Nephron progenitor cell (in vitro differentiated cells): ENCODE measurements at places on chromosomes 5 and 9.

DNA sequence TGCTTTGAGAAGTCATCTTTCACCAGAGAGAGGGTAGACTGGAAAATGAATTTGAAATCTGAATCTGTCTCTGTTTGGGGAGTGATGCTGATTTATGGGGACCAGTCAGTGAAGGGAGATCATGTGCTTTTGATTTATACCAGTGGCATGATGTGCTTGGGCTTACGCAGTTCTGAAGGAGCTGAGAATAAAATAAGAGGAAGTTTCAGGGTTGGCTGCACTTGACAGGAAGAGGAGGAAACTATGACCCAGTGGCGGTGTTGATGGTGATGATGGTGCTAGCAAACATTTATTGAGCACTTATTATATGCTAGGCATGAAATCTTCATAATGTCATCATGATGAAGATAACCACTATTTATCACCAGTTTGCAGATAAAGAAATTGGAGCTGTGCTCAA, 136.4 kb upstream of the GLRA1 start:
- DNase-seq = no peak

- DNase-seq = no peak
Observed at GRCh38 chr9:107024193-107024592, 161.2 kb downstream of the ZNF462 start.

DNA sequence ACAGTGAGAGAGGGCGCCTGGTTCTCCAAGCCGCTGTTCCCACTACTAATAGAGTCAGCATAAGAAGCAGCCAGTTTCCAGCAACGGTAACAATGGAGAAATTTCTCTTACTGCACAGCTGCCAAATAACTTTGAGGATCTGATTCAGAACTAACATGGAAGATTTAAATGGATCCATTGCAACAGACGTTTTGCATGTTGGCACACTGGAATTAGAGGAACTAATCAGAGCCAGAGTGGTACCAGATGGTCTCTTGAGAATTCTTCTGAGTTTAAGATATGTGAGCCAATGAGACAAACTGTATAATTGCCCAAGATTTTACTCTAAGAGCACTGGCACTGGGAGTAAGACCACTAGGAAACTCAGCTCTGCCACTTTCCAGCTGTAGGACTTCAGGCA, 186.5 kb downstream of the EFNA5 start:
- no peak for DNase-seq

- DNase-seq = no peak
Observed at GRCh38 chr5:61784341-61784740, 452.3 kb downstream of the ZSWIM6 start.

- DNase-seq = no peak
Observed at GRCh38 chr9:82031538-82032280, 43.1 kb downstream of the SPATA31D1 start.

- no peak for DNase-seq
Observed at GRCh38 chr9:96394832-96395496, 11.5 kb upstream of the SLC35D2 start.

GRCh38 chr5:111043712-111044506, 27.6 kb upstream of the TSLP start:
- DNase-seq = peak; percentile 14

GRCh38 chr5:113034182-113034773, 57.7 kb downstream of the DCP2 start:
- no peak for DNase-seq

GRCh38 chr5:52132053-52132452, 655.7 kb upstream of the ITGA1 start:
- no peak for DNase-seq

GRCh38 chr5:97422678-97423077, 239.6 kb upstream of the RIOK2 start:
- DNase-seq = no peak

DNA sequence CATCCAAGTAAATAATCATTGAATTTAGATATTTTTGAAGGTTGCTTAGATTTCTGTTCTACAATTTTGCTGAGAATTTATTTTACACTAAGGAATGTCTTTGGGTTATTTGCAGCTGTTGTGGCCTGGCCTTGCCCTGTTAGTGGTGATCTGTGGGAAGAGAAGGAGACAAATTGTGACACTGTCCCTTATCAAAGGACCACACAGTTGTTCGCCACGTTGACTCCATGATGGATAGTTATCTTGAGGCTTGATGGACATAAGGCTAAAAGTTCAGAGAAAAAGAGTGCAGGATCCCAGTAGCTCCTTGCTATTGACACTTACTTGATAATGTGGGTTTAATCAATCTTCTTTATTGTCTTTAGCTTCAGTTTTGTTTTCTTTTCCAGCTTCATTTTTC, 186.6 kb upstream of the MEF2C start:
- DNase-seq = no peak

DNA sequence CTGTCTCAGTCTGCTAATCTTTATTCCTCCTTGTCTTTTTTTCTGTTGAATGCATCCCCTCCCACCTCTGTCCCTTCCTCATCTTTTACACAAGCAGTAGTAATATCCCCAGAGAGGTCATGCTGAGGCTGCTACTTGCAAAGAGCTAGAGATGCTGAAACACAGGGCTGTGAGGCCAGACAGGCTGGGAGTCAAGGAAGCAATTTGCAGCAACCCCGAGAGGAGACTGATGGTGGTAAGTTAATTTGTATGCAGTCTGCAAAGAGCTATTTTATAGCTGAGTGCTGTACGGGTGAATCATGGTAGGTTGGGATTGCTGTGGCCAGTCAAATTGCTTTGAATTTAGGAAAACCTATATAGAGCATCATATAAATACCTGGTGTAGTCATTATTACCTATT, 90.2 kb upstream of the SLC24A2 start:
- DNase-seq = no peak

DNA sequence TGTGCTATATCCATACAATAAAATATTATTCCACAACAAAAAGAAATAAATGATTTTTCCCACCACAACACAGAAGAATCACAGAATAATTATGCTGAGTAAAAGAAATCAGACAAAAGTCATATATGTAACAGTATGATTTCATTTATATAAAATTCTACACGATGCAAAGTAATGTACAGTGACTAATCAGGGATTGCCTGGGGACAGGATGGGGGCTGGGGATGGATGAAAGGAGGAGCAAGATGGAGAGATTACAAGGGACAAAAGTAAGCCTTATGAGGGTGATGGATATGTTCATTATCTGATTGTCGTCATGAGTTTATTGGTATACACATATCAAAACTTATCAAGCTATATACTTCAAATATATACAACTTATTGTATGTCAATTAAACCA, 154.0 kb downstream of the FBN2 start:
- DNase-seq = no peak

GRCh38 chr9:127036437-127036836, 86.0 kb downstream of the ANGPTL2 start:
- no peak for DNase-seq

DNA sequence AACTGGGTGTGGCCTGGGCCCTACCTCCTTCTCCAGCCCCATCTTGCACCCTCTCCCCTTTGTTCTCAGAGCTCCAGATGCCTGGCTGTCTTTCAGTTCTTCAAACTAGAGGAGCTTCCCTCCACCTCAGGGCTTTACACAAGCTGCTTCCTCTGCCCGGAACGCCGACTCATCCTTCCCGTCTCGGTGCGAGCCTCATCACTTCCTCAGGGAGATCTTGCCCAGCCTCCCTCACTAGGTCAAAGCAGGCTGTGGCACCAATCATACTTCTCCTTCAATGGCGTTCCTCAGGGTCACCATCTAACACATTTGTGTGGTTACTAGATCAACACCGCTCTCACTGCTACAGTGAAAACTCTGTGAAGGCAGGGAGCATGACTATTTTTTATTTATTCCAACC, 56.2 kb upstream of the ZSWIM6 start:
- no peak for DNase-seq

GRCh38 chr9:89866701-89867100, 261.9 kb downstream of the GADD45G start:
- DNase-seq = no peak

GRCh38 chr5:35061211-35061770, 13.5 kb upstream of the AGXT2 start:
- DNase-seq = no peak

GRCh38 chr9:108069991-108070390, 580.4 kb upstream of the KLF4 start:
- no peak for DNase-seq

- DNase-seq = no peak
Observed at GRCh38 chr5:35026941-35027340, 20.8 kb downstream of the AGXT2 start.
